ENCODE measurements at places on chromosomes 7 and 10.

DNA sequence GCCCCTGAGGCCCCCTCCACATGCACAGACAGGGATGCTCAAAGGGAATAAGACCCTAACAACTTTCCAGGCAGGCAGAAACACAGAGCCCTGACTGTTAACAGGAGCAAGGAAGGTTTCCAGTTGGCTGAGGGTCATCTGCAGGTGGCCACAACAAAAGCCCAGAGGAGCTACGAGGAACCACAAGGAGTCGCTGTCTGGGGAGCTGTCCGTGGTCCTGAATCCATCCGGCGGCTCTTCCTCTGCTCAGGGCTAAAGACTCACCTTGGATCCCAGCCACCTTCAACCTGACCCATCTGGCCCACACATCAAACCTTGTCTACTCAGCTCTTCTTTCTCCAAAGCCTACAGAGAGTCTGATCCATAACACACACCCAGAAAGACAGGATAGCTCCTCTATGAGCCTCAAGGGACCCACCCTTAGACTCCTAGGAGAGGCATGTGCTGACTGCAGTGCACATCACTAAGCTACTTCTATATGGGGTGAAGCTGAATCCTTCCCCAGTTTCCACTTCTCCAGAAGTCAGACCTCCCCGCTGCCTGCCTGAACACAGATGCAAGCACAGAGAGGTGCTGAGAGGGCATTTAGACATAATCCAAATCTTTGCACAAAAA, 104.0 kb downstream of the SLIT1 start:
- H3K27ac ChIP-seq, result no peak overlapping the region
- no peak overlapping the region for H3K4me3 ChIP-seq
- H3K27me3 ChIP-seq, result peaks cover 29% of the 10 kb centered on the region
- no peak for DNase-seq
- no peaks in the 10 kb centered on the region for H3K36me3 ChIP-seq
- no peaks in the 10 kb centered on the region for H3K4me1 ChIP-seq

DNA sequence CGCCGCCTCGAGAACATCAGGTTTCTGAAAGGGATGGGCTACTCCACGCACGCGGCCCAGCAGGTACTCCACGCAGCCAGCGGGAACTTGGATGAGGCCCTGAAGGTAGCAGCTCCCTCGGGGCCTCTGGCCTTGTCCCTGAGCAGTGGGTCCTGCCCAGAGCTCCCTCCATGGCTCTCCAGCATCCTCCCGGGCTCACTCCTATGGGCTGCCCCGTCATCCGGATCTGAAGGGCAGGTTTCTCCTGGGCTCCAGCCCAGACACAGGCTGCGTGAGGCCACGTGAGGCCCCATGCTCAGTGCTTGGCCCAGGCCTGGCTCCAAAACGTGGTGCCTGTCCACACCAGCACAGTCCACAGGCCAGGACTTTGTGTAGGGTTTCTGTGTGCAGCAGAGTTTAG, 32.5 kb downstream of the NUB1 start:
- H3K36me3 ChIP-seq, result peaks cover 12% of the 10 kb centered on the region
- no peak overlapping the region for H3K27ac ChIP-seq
- DNase-seq, result peak; percentile 45
- no peak overlapping the region for H3K4me3 ChIP-seq
- H3K4me1 ChIP-seq, result peaks cover 11% of the 10 kb centered on the region

GRCh38 chr7:49866076-49866735, 92.8 kb downstream of the VWC2 start:
- no peak for DNase-seq
- no peak overlapping the region for H3K4me3 ChIP-seq
- no peaks in the 10 kb centered on the region for H3K27me3 ChIP-seq
- no peak overlapping the region for H3K27ac ChIP-seq
- no peaks in the 10 kb centered on the region for H3K4me1 ChIP-seq
- H3K36me3 ChIP-seq, result no peaks in the 10 kb centered on the region

GRCh38 chr10:125159932-125160855, at the start of gene CTBP2:
Gene CTBP2, minus strand, starts transcription at chr10:125160563.
- peak; percentile 79 for DNase-seq
- H3K27ac ChIP-seq, result peak within 1 kb of the TSS; percentile 89
- peak within 1 kb of the TSS; percentile 89 for H3K4me3 ChIP-seq
- H3K27me3 ChIP-seq, result no peaks in the 10 kb centered on the region
- H3K36me3 ChIP-seq, result no peaks in the 10 kb centered on the region

GRCh38 chr7:70210936-70211310, 612.6 kb downstream of the AUTS2 start:
- H3K4me1 ChIP-seq, result peaks cover 9% of the 10 kb centered on the region
- H3K27me3 ChIP-seq, result no peaks in the 10 kb centered on the region
- H3K4me3 ChIP-seq, result peak overlapping the region; percentile 53
- H3K36me3 ChIP-seq, result no peaks in the 10 kb centered on the region
- peak overlapping the region; percentile 17 for H3K27ac ChIP-seq

- no peak overlapping the region for H3K4me3 ChIP-seq
- H3K27me3 ChIP-seq, result peaks cover 5% of the 10 kb centered on the region
- DNase-seq, result no peak
- peaks cover 16% of the 10 kb centered on the region for H3K4me1 ChIP-seq
- no peaks in the 10 kb centered on the region for H3K36me3 ChIP-seq
- no peak overlapping the region for H3K27ac ChIP-seq
These were observed 1189.5 kb downstream of the GATA3 start for GRCh38 chr10:9243941-9244411.

DNA sequence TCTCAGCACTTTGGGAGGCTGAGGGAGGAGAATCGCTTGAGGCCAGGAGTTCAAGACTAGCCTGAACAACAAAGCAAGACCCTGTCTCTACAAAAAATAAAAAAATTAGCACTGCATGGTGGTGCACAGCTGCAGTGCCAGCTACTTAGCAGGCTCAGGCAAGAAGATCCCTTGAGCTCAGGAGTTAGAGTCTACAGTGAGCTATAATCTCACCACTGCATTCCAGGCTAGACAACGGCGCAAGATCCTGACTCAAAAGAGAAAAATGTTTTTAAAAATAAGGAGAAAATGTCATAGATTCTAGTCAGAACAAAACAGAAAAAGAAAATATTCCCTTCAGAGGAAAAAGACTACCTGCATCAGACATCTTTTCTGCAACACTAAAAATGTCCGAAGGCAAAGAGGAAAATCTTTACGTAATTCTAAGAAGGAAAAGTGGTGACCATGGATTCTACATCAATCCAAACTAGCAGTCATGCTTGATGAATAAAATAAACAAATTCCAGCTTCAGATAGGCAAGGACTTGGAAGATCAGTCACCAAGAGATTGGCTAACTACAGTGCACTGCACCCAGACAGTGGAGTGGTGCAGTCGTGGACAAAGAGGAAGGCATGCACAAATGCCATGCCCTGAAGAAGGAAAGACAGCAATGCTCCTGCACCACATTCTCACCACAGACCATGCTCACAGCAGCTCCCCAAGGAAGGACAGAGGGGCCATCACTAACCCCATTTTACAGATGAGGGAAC, 54.3 kb downstream of the ERCC6 start:
- no peaks in the 10 kb centered on the region for H3K27me3 ChIP-seq
- peaks cover 22% of the 10 kb centered on the region for H3K4me1 ChIP-seq
- no peak for DNase-seq
- peaks cover 30% of the 10 kb centered on the region for H3K36me3 ChIP-seq
